Kidney (tissue), 22 donors: ENCODE measurements at places on chromosomes 6 and 20. TPM values are rescaled to one million over a fixed set of nuclear protein-coding genes. Genes with fewer than 3 reads are reported as not detected.

- no peak for DNase-seq
- no peaks in the 10 kb centered on the region for H3K36me3 ChIP-seq
- no peaks in the 10 kb centered on the region for H3K27me3 ChIP-seq
- no peak overlapping the region for H3K27ac ChIP-seq
- H3K4me1 ChIP-seq, result no peaks in the 10 kb centered on the region
Observed at GRCh38 chr20:14604143-14604542, 266.7 kb upstream of the FLRT3 start.

DNA sequence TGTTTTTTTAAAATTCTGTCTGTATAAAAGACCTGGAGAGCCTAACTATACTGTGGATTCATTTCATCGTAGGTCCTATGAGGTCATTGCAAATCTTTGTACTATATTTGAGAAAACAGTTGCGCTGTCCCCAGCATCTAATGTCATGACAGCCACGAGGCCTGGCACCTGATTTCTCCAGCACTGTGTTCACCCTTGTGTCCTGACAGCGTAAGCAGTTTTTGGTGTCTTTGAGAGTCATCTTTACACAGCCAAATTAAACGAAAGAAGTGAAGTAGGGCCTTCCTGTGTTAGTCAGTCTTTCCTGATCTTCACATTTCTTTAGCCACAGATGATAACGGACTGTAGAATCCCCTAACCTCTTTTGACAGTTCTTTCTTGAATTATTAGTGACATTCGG is 70.6 kb upstream of the PHACTR2 start:
- no peak for DNase-seq
- H3K27ac ChIP-seq, result no peak overlapping the region
- no peak overlapping the region for H3K4me3 ChIP-seq
- no peaks in the 10 kb centered on the region for H3K27me3 ChIP-seq
- H3K36me3 ChIP-seq, result no peaks in the 10 kb centered on the region

DNA sequence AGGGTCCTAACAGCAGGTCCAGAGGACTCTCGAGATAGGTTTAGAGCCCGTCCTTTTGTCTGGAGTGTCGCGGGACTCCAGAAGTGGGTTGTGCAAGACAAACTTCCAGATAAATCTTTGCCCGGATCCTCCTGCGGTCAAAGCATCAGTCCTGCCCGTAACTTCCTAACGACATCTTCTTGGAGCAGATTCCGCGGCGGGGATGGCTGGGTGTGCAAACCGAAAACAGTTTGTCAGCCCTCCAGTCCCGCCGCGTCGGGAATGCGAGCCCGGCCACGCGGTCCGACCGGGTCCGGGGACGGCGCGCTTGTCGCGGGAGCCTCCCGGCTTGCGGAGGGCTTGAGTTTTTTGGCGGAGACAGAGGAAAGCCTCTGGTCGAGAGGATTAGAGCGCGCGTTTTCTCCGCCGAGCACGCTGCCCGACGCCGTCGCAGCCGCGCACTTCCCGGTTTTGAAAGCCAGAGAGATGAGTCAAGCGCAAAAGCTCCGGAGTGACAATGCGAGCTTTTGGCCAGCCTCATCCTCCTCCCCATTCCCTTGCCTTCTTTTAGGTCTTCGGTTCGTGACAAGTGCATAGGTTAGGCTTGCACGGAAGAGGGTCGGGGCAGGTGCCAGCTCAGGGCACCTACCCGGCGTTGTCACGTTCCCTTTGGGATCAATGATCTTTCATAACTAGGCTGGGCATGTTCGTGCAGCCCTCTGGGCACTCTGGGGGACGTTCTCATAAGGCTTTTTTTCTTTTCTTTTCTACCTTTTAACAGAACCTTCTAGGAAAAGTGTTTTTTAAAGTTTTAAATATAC is 91.3 kb upstream of the PRDM1 start:
- peaks cover 8% of the 10 kb centered on the region for H3K4me1 ChIP-seq
- H3K4me3 ChIP-seq, result peak overlapping the region; percentile 77
- peaks cover 67% of the 10 kb centered on the region for H3K27me3 ChIP-seq
- DNase-seq, result peak; percentile 65

DNA sequence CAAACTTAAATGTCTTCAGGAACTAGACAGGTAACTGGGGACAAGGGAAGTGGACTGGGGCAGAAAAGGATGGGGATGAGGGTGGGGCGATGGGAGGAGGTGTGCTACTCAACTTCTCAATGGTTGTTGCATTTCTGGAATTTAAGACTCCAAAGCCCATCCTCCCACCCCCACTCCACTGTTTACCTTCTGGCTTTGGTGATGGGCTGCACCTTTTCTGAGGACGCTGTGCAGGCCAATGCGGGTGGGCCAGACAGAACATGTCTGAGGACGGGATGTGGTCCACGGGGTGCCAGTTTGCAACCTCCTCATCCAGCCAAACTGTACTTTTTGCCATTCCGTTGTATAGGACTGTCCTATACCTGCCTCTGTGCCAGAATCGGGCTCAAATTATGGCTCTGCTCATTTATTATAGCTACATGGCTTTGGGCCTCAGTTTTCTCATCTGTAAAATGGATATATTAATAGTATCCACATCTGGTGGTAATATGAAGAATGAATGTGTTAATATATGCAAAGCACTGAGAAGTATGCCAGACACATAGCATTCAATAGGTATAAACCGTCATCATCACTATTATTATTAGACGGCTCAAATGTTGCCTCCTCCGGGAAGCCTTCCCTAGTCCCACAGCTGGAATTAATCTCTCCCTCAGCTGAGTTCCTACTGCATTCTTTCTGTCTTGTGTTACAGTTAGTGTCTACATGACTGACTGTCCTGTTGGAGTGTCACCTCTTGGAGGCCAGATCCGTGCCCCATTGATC is 31.0 kb upstream of the VEGFA start:
- H3K4me1 ChIP-seq, result no peaks in the 10 kb centered on the region
- no peaks in the 10 kb centered on the region for H3K27me3 ChIP-seq
- no peaks in the 10 kb centered on the region for H3K36me3 ChIP-seq
- no peak overlapping the region for H3K4me3 ChIP-seq
- DNase-seq, result peak; percentile 42
- no peak overlapping the region for H3K27ac ChIP-seq

- H3K27ac ChIP-seq, result no peak overlapping the region
- DNase-seq, result no peak
- no peaks in the 10 kb centered on the region for H3K4me1 ChIP-seq
- no peaks in the 10 kb centered on the region for H3K27me3 ChIP-seq
- no peak overlapping the region for H3K4me3 ChIP-seq
- no peaks in the 10 kb centered on the region for H3K36me3 ChIP-seq
Observed at GRCh38 chr6:139395891-139396301, 21.4 kb upstream of the CITED2 start.

- no peak overlapping the region for H3K27ac ChIP-seq
- no peaks in the 10 kb centered on the region for H3K27me3 ChIP-seq
- peaks cover 10% of the 10 kb centered on the region for H3K36me3 ChIP-seq
Observed at GRCh38 chr6:37176268-37177076, 6.5 kb downstream of the PIM1 start.

Gene RUNX2
- 4.7 TPM for total RNA-seq

DNA sequence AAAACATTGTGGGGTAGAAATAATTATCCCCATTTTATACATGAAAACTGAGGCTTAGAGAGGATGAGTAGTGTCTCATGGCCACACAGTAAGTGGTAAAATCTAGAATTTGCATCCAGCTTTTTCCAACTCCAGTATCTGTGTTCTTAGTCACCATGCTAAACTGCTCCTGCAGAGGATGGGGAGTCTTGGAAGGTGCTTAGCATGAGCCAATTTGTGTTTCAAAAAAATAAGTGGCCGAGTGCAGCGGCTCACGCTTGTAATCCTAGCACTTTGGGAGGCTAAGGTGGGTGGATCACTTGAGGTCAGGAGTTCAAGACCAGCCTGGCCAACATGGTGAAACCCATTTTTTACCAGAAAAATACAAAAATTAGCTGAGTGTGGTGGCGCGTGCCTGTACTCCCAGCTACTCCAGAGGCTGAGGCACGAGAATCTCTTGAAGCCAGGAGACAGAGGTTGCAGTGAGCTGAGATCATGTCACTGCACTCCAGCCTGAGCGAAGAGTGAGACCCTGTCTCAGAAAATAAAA is 2.4 kb downstream of the C6orf89 start:
- H3K27ac ChIP-seq, result no peak overlapping the region
- no peak overlapping the region for H3K4me3 ChIP-seq
- H3K27me3 ChIP-seq, result no peaks in the 10 kb centered on the region
- no peaks in the 10 kb centered on the region for H3K36me3 ChIP-seq

GRCh38 chr20:4973330-4974097 is 27.8 kb downstream of the SLC23A2 start:
- H3K36me3 ChIP-seq, result no peaks in the 10 kb centered on the region
- H3K27ac ChIP-seq, result peak overlapping the region; percentile 41
- H3K27me3 ChIP-seq, result no peaks in the 10 kb centered on the region
- peaks cover 3% of the 10 kb centered on the region for H3K4me1 ChIP-seq

DNA sequence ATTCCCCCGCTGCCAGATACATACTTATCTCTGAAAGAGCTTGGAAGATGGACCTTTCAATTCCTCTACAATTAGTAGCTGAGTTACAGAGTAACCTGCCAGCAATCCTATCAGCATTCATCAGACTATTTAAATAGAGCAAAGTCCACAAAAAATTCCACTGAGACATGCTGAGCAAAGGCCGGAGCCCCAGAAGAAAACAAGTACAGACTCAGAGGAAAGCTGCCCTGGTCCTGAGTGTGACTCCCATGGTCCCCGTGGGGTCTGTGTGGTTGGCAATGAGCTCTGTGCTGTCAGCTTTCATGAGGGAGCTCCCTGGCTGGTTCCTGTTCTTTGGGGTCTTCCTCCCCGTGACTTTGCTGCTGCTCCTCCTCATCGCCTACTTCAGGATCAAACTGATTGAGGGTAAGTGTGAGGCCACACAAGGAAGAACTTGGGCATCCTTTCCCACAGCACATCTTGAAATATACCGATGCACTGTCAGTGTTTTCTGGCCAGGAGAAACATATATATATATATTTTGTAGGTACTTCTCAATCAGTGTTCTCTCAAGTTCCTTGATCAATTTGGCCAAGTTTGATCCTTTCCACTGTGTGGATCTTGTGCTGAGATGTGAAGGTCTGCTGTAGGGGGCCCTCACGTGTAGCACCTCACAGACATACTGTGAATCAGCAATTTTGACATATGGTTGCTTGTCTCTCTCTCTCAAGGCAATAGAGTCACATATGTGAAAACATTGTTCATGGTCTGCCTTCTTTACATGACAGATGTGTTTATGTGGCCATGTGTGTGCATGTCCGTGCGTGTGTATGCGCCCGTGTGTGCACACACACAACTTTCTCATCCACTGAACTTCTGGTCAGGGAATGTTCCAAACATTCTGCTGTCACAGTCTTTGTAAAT is at the start of gene SMLR1:
Gene SMLR1, plus strand, starts transcription at position 160 of the 903 bp plus-strand sequence. Its CDS starts 8 bp downstream, at position 168.
- DNase-seq, result no peak
- peak within 1 kb of the TSS; percentile 8 for H3K27ac ChIP-seq
- no peaks in the 10 kb centered on the region for H3K27me3 ChIP-seq
- H3K4me1 ChIP-seq, result no peaks in the 10 kb centered on the region

DNA sequence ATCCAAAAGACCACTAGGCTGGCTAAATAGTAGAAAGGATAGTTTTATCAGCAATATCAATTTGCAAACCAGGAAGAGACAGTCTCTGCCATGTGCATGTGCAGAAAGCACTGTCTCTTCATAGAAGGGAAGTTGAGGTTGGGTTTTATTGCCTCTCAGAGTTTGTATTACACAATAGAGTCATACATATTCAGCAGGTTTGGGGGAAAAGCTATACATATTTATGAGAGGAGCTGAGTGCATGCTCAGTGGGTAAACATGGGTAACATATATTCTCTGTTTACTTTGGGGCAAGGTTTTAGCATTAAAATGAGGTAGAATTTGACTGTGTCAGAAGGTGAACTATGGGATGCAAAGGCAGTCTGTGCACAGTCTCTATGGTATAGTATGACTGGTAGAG is 14.9 kb downstream of the TMEM170B start:
- no peaks in the 10 kb centered on the region for H3K27me3 ChIP-seq
- H3K36me3 ChIP-seq, result no peaks in the 10 kb centered on the region

DNA sequence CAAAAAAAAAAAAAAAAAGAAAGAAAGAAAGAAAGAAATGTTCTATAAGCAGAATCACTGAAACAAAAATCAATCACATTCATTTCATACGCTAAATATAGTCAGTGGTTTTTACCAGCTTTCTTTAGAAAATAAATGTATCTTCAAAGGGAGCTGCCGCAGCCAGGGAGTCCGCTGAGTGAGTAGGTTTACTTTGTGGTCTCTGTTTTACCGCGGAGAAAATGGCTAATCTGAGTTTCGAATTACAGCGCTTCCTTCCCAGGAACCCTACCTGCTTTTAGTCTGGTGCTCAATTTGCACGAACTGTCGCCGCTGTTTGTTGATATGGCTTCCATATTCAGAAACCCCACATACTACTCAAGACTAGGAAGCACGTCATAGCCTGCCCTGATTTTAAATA is 102.4 kb downstream of the TFAP2A start:
- H3K4me1 ChIP-seq, result no peaks in the 10 kb centered on the region
- no peak overlapping the region for H3K4me3 ChIP-seq
- no peak overlapping the region for H3K27ac ChIP-seq
- H3K36me3 ChIP-seq, result no peaks in the 10 kb centered on the region
- no peak for DNase-seq
- H3K27me3 ChIP-seq, result no peaks in the 10 kb centered on the region

- H3K36me3 ChIP-seq, result no peaks in the 10 kb centered on the region
- no peak overlapping the region for H3K27ac ChIP-seq
- no peak for DNase-seq
- no peaks in the 10 kb centered on the region for H3K27me3 ChIP-seq
- no peak overlapping the region for H3K4me3 ChIP-seq
- H3K4me1 ChIP-seq, result no peaks in the 10 kb centered on the region
Observed at GRCh38 chr20:4729265-4729664, 7.6 kb downstream of the PRND start.

DNA sequence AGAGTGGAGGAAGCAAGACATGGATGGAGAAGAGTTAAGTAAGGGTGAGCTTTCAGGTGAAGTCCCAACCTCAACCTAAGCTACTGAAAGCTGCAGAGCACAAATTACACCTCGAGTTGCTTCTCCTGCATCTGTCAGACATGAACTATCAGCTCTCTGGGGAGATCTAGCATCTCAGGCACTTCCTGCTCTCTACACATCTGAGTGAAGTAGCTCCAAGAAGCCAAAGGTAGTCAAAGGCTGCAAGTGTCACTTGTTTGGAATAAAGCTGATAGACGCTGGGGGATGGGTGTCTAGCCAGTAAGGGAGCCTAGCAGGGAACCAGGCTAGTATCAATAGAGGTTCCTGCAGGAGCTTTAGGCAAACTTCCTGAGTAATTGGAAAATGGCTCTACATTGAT is 228.0 kb downstream of the PLCB1 start:
- H3K27ac ChIP-seq, result no peak overlapping the region
- H3K36me3 ChIP-seq, result no peaks in the 10 kb centered on the region
- DNase-seq, result no peak
- H3K4me3 ChIP-seq, result no peak overlapping the region
- no peaks in the 10 kb centered on the region for H3K27me3 ChIP-seq

Gene GINS1
- 2.4 TPM for total RNA-seq

Gene FAM217A
- total RNA-seq, result not detected

- no peak overlapping the region for H3K4me3 ChIP-seq
- no peak overlapping the region for H3K27ac ChIP-seq
- DNase-seq, result no peak
Observed at GRCh38 chr20:52399352-52399751, 207.8 kb upstream of the ZFP64 start.

- H3K4me1 ChIP-seq, result no peaks in the 10 kb centered on the region
- no peak overlapping the region for H3K4me3 ChIP-seq
- H3K27me3 ChIP-seq, result no peaks in the 10 kb centered on the region
- no peak overlapping the region for H3K27ac ChIP-seq
Observed at GRCh38 chr6:54681987-54682386, 164.6 kb upstream of the FAM83B start.

Gene VWA7
- total RNA-seq, result 32.5 TPM
